ENCODE measurements at places on chromosomes 3 and 15.

- no peak for DNase-seq
Observed at GRCh38 chr3:12629560-12629959, 34.4 kb downstream of the RAF1 start.

- no peak for DNase-seq
Observed at GRCh38 chr3:127330385-127330784, 42.5 kb upstream of the PRR20G start.

DNA sequence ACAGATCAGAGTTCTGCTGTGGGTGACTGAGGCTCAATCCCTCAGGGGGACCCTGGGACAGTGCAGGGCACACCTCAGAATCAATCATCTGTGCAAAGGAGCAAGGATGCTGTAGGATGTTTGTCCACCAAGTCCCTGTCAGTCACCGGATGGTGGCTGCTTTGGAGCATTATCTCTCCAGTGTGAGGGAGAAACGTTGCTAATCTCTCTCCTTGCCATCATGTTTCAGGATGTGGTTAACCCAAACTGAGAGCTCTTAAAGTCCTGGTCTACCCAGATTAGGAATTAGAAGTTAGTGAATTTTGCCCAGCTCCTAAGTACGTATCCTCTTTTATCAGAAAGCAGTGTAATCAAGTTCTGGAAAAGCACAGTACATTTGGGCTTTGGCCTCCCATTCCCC is 26.2 kb upstream of the LRRC3B start:
- DNase-seq, result no peak

GRCh38 chr3:46378426-46378942 is 7.7 kb downstream of the CCR5 start:
- DNase-seq, result peak; percentile 80

- peak; percentile 93 for DNase-seq
Observed at GRCh38 chr15:70486451-70487386, 276.6 kb downstream of the UACA start.

GRCh38 chr15:52104532-52105004 is 8.0 kb downstream of the BCL2L10 start:
- no peak for DNase-seq

DNA sequence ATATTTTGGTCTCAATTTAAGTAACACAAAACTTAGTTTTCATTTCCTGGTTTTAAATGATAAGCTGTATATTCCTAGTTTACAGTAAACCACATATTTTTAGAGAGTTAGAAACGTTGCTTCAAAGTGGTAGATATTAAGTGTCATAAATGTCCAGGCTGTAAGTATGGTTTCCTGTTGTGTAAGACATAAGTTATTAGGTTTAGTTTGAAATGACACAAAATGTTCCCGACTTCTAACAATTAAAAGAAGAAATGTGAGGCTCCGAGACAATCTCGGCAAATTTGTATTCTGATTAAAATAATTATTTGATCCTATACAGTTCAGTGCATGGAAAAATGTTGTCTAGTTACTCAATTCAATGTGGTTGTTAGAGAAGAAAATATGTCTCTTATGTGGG is 387.3 kb downstream of the EPHA3 start:
- DNase-seq, result no peak

DNA sequence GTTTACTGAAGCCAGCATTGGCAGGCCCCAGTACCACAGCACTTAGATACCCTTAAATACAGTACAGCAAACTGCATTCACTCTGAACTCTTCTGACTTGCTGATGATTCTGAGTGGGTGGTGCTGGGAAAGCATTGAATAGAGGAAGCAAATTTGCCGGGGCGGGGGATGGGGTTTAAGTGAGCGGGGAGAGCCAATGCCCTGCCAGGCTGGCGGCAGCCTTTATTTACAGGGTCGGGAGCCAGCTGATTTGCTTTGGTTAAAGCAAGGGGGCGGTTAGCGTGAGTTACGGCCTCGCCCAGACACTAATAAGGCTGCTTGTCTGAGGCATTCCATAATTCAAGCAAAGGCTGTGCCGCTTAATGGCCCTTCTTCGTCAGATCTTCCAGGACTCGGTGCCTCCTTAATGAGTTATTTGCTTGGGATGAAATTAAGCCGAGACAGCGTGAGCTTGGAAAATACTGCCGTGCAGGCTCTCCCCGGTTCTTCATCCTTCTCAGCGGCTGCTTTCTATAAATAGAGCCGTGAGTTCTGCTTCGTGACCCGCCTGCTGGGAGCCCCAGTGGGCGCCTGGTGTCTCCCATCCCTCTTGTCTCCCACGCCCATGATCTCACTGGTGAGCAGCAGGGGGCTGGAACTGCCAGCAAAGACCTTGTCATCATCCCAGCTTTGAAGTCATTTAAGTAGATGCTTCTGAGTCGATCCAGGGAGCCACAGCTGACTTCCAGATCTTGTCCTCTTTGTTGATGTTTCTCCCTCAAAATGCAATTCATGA is 25.8 kb downstream of the SPSB4 start:
- peak; percentile 90 for DNase-seq

DNA sequence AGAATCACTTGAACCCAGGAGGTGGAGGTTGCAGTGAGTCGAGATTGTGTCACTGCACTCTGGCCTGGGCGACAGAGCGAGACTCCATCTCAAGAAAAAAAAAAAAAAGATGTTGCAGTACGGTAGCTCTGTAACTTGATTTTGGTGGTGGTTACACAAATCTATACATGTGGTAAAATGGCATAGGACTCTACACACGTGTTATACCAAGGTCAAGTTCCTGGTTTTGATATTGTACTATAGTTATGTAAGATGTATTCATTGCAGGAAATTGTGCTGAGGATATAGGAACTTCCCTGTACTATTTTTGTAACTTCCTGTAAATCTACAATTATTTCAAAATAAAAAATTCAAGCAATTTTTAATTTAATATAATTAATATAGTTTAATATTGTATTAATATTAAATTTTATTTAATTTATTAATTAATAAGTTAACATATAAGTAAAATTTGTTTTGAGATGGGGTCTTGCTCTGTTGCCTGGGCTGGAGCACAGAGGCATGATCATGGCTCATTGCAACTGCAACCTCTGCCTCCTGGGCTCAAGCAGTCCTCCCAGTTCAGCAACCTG is 9.9 kb downstream of the MYD88 start:
- peak; percentile 84 for DNase-seq

GRCh38 chr3:181265750-181266333 is 276.3 kb upstream of the DNAJC19 start:
- DNase-seq, result no peak

DNA sequence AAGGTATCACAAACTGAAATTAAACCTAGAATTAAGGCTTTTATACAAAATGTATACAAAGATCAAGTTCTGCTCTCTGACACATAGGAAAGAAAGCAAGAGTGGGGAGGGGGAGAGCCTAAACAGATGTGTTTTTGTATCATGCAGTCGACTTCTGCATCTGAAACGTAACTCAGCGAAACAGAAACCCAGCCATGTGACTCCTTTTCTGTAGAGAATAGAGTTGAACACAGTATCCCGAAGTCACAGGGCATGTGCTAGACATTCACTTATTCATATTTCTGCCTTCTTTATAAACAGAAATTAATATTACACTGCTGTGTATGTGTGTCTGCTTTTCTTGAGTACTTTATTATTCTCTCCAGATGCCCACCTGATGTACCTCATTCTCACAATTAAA is 121.0 kb downstream of the PDZRN3 start:
- no peak for DNase-seq

GRCh38 chr3:141386126-141386488 is 17.8 kb downstream of the ZBTB38 start:
- no peak for DNase-seq

DNA sequence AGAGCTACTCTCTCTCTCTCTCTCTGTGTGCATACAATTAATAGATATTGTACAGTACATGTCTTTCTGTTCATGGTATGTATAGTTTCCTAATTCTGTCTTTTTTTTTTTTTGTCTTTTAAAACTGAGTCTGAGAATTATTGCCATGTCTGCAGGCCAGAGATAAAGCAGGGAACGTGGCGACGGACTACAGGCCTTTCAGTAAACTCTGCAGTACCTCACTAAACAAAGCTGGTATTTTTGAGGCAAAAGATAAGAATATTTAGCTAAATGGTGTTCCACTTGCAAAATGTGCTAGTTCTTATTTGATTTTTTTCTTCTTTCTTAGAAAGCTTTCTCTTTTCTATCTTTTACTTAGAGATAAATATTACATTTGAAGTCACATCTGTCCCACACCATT is 44.0 kb upstream of the EHHADH start:
- no peak for DNase-seq

DNA sequence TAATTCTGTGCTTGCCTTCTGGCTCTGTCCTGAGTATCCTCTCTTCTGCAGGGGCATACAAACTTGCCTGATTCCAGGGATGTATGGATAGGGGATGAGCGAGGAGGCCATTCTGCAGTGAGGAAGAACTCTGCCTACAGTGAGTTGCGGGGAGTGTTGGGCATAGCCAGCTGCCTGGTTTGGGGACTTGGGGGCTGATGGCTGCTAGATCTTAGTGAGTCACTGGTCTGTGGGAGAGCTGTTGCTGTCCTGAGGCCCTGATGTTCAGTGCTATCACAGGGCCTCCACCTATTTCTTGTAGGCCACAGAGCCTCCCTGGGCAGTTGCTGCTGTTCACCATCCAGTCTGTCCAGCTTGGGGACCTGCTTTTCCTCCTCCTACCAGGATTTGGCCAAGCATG is 20.3 kb downstream of the CDAN1 start:
- no peak for DNase-seq

DNA sequence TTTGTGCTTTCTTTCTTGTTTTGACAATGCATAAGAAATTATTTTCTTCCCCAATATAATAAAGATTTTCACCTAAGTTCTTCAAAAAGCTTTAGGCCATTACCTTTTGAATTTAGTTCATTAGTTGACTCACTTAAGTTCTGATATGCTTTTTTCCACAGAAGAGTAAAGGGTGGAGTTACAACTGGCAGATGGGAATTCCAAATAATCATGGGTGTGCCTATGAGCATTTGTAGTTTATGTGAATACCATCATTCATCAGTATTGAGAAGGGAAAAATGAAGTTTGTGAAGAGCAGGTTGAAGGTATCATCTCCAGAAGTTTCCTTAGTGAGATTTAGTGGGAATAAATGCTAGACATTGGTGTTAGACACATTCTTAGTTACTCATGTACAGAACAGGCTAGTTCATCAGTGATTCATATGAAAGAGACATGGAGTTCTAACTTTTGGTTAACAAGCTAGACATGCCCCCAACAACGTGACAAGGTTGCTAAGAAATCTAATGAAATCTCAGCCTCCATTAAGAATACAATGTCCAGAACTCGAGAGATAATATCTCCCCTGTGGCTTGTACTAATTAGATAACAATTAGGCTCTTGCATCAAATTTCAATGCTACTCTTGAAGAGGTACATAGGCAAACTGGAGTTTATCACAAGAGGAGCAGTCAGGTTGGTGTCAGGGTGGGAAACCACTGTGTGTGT is 16.9 kb upstream of the ALCAM start:
- DNase-seq, result no peak

DNA sequence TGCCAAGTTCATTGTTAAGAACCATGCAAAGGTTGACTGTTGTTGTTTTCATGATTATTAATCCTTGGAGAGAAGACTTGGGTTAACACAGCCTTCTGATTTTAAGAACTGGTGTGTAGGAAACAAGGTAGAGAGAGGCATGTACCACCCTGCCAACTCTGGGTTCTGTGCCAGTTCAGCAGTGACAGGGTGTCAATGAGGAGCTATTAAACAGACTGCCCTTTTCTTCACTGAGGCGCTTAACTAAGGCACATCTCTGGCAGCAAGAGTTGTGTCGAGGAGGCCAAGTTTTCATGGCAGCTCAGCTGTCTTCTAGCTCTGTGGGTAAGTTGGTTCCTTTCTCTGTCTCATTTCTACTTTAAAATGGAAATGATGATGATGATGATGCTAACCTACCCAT is 117.6 kb downstream of the FEZF2 start:
- no peak for DNase-seq

GRCh38 chr3:134446800-134447199 is 39.0 kb downstream of the ANAPC13 start:
- peak; percentile 71 for DNase-seq

DNA sequence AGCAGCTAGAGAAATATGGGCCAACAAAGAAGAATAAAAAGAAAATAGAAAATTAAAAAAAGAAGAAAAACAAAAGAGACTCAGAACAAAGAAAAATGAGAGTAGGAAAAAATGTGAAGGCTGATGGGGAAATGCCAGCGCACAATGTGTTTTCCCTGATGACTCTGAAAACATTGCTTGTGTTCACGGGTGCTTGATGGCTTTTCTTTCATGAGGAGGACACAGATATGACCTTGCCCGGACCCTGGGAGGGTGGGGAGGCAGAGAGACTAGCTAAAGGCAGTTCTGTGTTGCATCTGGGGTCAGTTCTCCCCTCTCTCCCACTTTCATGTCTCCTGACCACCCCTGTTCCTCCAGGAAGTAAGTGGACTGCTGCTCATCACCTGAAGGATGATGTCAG is 125.9 kb downstream of the MOBP start:
- no peak for DNase-seq

DNA sequence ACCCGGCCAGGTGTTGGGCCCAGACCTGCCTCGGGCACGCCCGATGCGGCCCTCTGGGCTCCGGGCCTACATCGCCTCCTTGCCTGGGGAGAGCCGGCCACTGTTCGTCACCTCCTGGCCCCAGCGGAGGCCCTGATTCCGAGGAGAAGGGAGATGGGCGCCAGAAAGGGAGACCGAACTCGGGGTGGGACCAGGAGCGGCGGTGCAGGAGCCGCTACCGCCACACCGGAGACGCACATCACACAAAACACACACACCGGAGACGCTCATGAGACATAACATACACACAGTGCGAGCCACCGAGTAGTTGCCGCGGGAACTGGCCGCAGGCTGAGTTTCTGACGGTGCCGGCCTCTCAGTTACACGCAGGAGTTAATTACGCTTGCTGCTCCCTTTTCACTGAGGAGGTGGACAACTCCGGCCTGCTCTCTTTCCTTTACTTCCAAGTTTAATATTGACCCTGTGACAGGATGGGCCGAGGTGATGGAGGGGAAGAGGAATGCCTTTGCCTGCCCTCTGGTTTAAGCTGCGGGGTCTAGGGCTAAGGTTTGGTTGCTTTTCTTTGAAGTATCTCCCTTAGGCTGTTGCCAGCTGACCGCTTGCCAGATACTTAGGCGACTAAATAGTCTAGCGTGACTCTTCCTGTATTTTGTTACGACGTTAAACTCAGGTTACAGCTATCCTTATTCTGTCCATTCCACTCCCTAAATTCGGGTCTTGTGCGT is 570 bp downstream of the PCNP start:
- DNase-seq, result peak; percentile 21

- no peak for DNase-seq
Observed at GRCh38 chr3:161575901-161576300, 79.3 kb downstream of the OTOL1 start.

DNA sequence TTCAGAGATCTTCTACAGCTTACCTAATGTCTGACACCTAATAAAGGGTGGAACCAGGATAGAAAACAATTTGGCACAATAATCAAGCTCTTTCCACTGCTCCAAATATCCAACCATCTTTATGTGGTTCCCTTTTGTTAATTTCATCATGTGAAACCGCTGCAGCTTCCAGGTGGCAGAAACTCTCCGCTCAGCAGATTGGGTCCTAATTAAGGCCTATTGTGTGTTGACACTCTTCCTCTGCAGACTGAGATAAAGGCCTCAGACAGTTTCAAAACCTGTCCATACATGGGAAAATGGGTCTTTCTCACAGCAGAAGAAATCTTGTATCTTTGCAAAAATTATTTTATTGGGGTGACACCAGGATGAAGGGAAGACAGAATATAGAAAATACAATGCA is 1002.4 kb upstream of the SEMA6D start:
- DNase-seq, result no peak

- no peak for DNase-seq
Observed at GRCh38 chr3:32288819-32289218, 50.3 kb downstream of the CMTM8 start.

GRCh38 chr3:64360280-64360679 is 135.0 kb upstream of the PRICKLE2 start:
- no peak for DNase-seq

GRCh38 chr15:66763186-66764071 is 61.4 kb downstream of the SMAD6 start:
- no peak for DNase-seq

Measured in inflammatory macrophage (primary cell).